Ascending aorta (tissue), 2 donors: ENCODE measurements at places on chromosomes 1 and 21. TPM values are rescaled to one million over a fixed set of nuclear protein-coding genes. Genes with fewer than 3 reads are reported as not detected.
A peak's percentile ranks its signal among the peaks of the same experiment; 100 is the strongest.

GRCh38 chr1:153745417-153745816 lies 17.6 kb downstream of the INTS3 start:
- peaks cover 45% of the 10 kb centered on the region for H3K36me3 ChIP-seq
- peaks cover 62% of the 10 kb centered on the region for H3K4me1 ChIP-seq
- peak overlapping the region; percentile 91 for H3K27ac ChIP-seq
- no peak overlapping the region for H3K4me3 ChIP-seq
- no peak for DNase-seq

GRCh38 chr1:174812016-174812415 lies 187.7 kb upstream of the CACYBP start:
- no peaks in the 10 kb centered on the region for H3K4me1 ChIP-seq
- no peak for DNase-seq
- no peak overlapping the region for H3K4me3 ChIP-seq
- no peaks in the 10 kb centered on the region for H3K36me3 ChIP-seq
- no peak overlapping the region for H3K27ac ChIP-seq
- H3K27me3 ChIP-seq, result no peaks in the 10 kb centered on the region

Gene KCNA2
- total RNA-seq, result 9.4 TPM

Gene OPTC
- not detected for total RNA-seq

Gene ACTL8
- not detected for total RNA-seq

Gene HSD3B1
- total RNA-seq, result not detected

Gene ZBTB37
- total RNA-seq, result 5.0 TPM
